ENCODE measurements at places on chromosomes 11 and 22. TPM values are rescaled to one million over a fixed set of nuclear protein-coding genes. Genes with fewer than 3 reads are reported as not detected.

Gene OR51S1
- not detected for polyA plus RNA-seq

Gene USH1C
- polyA plus RNA-seq = not detected

Gene PIWIL4
- polyA plus RNA-seq = not detected

Gene SLC5A1
- polyA plus RNA-seq = not detected

Gene C11orf91
- not detected for polyA plus RNA-seq

Gene GRM5
- 6.9 TPM for polyA plus RNA-seq

Gene TENM4
- polyA plus RNA-seq = 7.9 TPM

Gene EPS8L2
- polyA plus RNA-seq = 170 TPM

Gene SERPIND1
- polyA plus RNA-seq = not detected

Gene BTBD18
- polyA plus RNA-seq = not detected

Gene DEFB131B
- not detected for polyA plus RNA-seq

Gene NLRP6
- polyA plus RNA-seq = not detected

Gene FCHSD2
- polyA plus RNA-seq = 3.6 TPM

Gene COX8A
- 753 TPM for polyA plus RNA-seq

Gene POU2F3
- not detected for polyA plus RNA-seq

Gene MAP6
- 115 TPM for polyA plus RNA-seq

Gene KRTAP5-11
- polyA plus RNA-seq = 2.2 TPM

Gene CRYBB3
- polyA plus RNA-seq = not detected

Gene NNMT
- polyA plus RNA-seq = 4.8 TPM

Data from Purkinje cell (primary cell).